ENCODE measurements at places on chromosomes 6 and 20. TPM values are rescaled to one million over a fixed set of nuclear protein-coding genes. Genes with fewer than 3 reads are reported as not detected.

The RAD21L1 gene
- not detected for total RNA-seq

DNA sequence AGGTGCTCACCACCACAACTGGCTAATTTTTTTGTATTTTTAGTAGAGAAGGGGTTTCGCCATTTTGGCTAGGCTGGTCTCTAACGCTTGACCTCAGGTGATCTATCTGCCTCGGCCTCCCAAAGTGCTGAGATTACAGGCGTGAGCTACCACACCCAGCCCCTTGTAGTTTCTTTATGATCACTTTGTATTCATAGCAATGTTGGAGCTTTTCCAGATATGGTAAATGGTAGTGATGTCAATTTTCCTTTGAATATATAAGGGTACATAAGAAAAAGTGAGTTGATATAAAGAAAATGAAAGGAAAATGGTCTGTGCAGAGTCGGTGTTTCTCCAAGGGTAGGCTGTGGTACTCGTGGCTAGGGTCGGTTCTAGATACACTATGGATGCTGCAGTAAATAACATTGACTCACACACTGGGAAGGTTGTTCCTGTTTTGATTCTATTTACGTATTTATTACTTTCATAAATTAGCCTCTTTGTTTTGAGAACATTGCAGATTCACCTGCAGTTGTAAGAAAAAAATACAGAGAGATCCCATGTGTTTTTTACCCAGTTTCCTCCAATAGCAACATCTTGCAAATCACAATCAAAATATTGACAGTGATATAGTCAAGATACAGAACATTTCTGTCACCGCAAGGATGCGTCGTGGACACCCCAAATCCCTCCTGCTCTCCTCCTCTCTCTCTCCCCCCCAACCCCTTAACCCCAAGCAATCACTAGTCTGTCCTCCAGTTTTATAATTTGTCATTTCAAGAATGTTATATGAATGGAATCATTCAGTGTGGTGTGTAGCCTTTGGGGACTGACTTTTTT is 2.5 kb downstream of the ZNF831 start:
- H3K4me3 ChIP-seq: peak overlapping the region; percentile 94
- H3K27ac ChIP-seq: peak overlapping the region; percentile 100
- DNase-seq: no peak
- peaks cover 4% of the 10 kb centered on the region for H3K36me3 ChIP-seq

DNA sequence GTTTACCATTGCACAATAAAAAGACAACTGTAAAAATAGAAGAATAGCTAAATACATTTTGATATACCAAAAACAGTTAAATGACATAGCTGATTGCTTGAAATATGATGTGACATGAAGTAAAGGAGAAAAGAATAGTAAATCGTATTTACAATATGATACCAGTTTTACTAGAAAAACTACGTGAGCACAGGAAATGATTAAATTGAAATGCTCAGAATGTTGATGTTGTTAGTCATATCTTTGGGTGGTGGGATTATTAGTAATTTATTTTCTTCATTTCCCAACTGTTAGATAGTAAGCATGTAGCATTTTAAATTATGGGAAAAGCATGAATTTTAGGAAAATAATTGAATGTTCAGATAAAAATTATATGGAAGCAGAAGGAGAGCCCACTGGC is 268.3 kb upstream of the TAB2 start:
- H3K27me3 ChIP-seq: no peaks in the 10 kb centered on the region
- no peak for DNase-seq
- H3K4me1 ChIP-seq: peaks cover 44% of the 10 kb centered on the region
- no peak overlapping the region for H3K4me3 ChIP-seq
- no peaks in the 10 kb centered on the region for H3K36me3 ChIP-seq
- H3K27ac ChIP-seq: no peak overlapping the region

DNA sequence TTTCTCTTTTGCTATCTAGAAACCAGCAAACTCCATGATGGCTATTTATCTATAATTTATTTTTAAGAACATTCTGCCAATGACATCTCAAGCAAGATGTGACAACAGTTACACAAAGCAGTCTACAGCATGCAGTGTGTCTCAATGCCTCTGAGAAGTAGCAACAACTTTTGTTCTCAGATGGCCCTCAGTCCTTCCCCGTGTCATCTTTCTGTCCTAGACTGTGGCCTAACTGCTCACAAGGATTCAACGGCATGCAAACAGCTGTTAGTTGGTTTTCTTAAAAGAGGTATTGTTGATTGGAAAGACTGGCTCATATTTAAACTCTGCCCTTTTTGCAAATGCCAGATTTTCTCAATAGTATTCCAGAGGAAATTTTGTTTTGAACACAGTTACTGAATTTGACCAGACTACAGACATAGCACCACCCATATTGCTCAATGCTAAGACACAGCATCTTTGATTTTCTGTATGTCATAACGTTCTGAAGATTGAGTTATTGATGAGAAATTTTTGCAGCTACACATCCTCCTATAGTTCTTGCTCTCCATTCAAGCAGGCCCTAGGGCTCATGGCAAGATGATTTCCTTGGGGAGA is 26.1 kb upstream of the F13A1 start:
- no peak for DNase-seq
- H3K4me3 ChIP-seq: no peak overlapping the region
- H3K36me3 ChIP-seq: no peaks in the 10 kb centered on the region

The SLC24A3 gene
- total RNA-seq: 0.37 TPM

DNA sequence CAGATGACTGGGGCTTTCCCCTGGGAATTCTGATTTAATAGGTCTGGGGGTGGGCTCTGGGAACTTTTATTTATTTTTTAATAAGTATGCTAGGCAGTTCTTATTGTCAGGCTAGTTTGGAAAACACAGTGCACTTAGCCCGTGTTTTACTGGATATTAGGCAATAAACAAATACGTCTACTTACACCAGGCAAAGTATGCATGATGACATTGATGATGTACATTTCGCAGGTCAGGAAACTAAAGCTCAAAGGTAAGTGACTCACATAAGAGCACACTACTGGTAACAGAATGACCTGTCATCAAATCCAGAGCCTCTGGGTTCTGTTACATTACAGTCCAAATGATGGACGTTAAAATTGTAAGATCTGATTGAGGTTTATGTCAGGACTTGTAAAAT is 144.4 kb upstream of the EXOC2 start:
- H3K27ac ChIP-seq: no peak overlapping the region
- H3K36me3 ChIP-seq: no peaks in the 10 kb centered on the region
- H3K4me3 ChIP-seq: no peak overlapping the region
- peaks cover 22% of the 10 kb centered on the region for H3K27me3 ChIP-seq
- H3K4me1 ChIP-seq: no peaks in the 10 kb centered on the region
- DNase-seq: no peak

DNA sequence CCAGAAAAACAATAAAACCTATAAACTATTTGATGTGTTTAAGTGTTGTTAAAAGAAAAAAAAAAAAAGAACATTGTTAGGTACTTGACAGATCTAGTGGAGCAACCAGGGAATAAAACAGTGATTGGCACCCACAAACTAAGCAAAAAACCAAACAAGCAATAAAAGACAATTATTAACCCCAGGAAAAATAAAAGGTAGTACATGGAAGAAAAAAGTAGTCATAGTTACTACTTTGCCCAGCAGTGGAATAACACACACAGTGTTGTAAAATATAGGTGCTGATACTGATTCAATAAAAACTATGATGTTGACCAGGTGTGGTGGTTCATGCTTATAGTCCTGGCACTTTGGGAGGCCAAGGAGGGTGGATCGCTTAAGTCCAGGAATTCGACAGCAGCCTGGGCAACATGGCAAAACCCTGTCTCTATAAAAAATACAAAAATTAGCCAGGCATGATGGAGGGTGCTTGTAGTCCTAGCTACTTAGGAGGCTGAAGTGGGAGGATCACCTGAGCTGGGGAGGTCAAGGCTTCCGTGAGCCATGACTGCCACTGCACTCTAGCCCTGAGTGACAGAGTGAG is 43.9 kb downstream of the PIGU start:
- no peak overlapping the region for H3K27ac ChIP-seq
- H3K4me3 ChIP-seq: no peak overlapping the region
- peaks cover 4% of the 10 kb centered on the region for H3K4me1 ChIP-seq
- no peaks in the 10 kb centered on the region for H3K27me3 ChIP-seq
- DNase-seq: no peak

DNA sequence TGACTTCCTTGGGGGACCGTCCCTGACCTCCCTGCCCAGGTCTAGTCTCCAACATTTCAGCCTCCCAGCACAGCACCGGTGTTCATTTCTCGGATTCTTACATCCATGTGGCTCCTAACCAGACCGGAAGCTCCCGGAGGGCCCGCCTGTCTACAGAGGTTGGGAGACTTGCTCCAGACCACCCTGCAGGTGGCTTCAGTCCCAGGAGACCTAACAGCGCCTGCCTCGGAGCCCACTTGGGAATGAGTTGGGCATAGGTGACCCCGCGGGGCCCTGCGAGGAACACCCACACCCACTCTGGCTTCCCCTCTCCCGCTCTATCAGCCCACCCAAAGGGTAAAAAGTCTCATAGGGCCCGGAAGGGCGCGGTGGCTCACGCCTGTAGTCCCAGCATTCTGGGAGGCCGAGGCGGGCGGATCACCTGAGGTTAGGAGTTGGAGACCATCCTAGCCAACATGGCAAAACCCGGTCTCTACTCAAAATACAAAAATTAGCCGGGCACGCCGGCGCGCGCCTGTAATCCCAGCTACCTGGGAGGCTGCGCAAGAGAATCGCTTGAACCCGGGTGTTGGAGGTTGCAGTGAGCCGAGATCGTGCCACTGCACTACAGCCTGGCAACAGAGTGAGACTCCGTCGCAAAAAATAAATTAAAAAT is 5.4 kb downstream of the DPPA5 start:
- no peak overlapping the region for H3K27ac ChIP-seq
- no peak overlapping the region for H3K4me3 ChIP-seq
- peaks cover 49% of the 10 kb centered on the region for H3K27me3 ChIP-seq
- peaks cover 6% of the 10 kb centered on the region for H3K4me1 ChIP-seq
- H3K36me3 ChIP-seq: no peaks in the 10 kb centered on the region

The MATN4 gene
- not detected for total RNA-seq

DNA sequence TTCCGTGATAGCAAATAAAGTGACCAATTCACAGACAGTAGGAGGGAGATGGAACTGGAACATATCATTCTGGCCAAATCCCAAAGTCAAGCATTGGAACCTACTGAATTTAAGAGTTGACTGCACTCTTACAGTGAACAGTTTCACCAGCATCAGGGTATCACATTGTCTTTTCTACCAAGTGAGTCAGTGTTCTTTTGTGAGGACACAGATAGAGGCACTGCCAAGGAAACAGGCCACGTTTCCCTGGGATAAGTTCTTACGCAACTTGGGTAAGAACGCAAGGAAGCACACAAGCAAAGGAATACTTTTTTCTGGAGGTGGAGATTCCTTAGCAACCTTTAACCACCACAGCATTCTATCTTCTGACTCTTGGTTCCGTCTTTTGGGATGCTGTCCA is 28.6 kb upstream of the ENPP5 start:
- H3K27me3 ChIP-seq: peaks cover 30% of the 10 kb centered on the region
- H3K4me3 ChIP-seq: no peak overlapping the region
- DNase-seq: no peak
- no peaks in the 10 kb centered on the region for H3K4me1 ChIP-seq
- H3K27ac ChIP-seq: no peak overlapping the region
- H3K36me3 ChIP-seq: no peaks in the 10 kb centered on the region

DNA sequence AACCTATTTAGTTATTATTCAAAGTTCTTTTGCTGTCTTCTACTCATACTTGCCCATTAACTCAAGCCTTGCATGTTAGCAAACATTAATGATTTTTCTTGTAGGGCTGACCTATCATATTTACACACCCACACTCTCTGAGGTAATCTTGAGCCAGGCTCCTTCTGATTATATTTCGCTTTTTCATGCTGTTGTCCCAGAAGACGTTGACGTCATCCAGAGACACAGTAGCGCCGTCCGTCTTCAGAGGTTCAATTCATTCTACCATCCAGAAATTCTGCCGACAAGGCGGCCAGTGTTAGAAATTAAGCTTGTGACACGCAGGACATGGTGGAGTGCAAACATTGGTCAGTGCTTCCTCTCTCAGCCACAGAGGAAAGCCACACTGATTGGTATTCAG is 584.7 kb downstream of the BMP2 start:
- no peaks in the 10 kb centered on the region for H3K36me3 ChIP-seq
- H3K27ac ChIP-seq: no peak overlapping the region
- H3K4me1 ChIP-seq: no peaks in the 10 kb centered on the region
- no peaks in the 10 kb centered on the region for H3K27me3 ChIP-seq

All from T-helper 17 cell (primary cell).